H4 (cell line): ENCODE measurements at places on chromosomes 2 and 18.
A peak's percentile ranks its signal among the peaks of the same experiment; 100 is the strongest.

DNA sequence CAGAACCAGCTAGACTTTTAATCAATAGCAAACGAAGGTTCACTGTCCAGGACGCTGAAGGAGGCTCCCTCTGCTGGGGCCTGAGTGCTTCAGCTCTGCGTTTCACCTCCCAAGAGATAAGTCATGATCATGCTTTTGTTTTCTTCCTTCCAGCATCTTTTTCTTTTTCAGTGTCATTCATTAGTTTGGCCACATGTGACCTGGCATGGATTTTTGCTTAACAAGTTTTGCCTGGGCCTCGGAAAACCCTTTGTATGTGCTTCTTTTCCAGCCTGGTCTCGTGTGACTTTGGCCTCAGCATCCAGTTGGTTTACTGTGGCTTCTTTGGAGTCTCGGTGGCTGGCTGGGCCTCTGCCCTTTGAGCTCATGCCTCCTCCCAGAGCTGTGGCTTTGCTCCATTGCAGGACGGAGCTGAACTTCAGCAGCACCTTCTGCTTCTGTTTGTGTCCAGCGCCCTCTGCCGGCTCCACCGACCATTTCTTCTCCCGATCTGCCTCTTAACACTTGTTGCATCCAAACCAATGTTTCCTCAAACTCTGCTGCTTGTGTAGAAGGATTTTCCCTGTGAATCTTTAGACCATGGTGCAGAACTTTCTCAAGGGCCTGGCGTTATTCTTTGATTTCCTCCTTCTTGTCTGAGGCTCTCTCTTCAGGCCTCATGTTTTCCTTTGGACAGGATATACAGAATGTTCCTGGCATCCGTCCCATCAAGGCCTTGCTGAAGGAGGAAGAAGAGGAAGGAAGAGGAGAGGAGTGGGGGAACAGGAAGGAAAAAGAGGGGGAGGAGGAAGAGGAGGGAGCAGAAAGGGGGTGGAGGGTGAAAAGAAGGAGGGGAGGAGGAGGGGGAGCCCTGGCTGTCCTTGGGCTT lies 23.6 kb upstream of the HES6 start:
- peak; percentile 79 for DNase-seq

- DNase-seq: no peak
Observed at GRCh38 chr18:4193086-4193485, 262.0 kb downstream of the DLGAP1 start.

DNA sequence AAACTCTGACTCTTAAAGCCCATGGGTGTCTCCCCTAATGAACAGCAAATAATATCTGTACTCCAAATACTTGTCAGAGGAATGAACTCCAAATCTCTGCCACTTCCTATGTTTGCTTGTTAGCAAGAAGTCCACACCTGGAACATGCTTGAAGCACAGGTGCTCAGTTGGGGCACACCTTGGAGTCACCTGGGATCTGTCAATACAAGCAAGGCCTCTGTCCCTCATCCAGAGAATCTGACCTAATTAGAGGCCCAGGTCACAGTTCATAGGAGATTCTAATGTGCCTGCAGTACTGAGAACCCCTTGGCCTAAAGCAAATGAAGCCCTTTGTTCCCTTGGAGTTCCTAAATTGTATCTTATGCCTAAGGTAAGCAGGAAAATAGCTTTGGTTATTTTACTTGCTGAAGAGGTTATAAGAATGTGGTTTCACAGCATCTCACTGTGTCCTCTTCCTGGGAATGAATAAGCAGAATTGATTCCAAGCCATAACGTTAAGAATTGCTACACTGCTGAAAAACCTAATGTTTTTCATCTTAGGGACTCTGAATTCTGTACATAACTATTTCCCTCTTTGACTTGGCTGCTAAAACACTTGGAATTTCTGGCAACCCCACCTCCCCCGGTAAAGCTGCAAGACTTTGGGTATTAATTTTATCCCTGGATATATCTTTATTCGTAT lies 113.4 kb downstream of the PIEZO2 start:
- no peak for DNase-seq

GRCh38 chr18:44996261-44996660 lies 315.6 kb downstream of the SETBP1 start:
- no peak for DNase-seq

- DNase-seq: peak; percentile 27
Observed at GRCh38 chr2:168136392-168136977, 110.9 kb downstream of the STK39 start.

GRCh38 chr2:42558827-42559226 lies 9.6 kb upstream of the MTA3 start:
- DNase-seq: no peak

- no peak for DNase-seq
Observed at GRCh38 chr18:42782929-42783328, 332.6 kb downstream of the RIT2 start.

DNA sequence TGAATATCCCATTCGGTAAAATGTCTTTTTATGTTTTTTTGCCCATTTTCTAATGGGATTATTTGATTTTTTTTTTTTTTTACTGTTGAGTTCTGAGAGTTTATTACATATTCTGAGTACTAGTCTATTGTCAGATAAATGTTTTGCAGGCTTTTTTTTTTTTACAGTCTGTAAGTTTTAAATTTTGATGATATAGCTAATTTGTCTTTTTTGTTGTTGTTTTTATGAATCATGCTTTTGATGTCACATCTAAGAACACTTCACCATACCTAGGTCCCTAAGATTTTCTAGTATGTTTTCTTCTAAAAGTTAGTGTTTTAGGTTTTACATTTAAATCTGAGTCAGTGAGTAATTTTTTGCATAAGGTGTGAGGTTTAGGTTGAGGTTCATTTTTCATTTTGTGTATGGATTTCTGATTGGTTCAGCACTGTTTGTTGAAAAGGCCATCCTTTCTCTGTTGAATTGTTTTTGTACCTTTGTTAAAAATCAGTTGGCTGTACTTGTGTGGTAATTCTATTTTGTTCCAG lies 40.7 kb downstream of the PTPN4 start:
- DNase-seq: no peak

DNA sequence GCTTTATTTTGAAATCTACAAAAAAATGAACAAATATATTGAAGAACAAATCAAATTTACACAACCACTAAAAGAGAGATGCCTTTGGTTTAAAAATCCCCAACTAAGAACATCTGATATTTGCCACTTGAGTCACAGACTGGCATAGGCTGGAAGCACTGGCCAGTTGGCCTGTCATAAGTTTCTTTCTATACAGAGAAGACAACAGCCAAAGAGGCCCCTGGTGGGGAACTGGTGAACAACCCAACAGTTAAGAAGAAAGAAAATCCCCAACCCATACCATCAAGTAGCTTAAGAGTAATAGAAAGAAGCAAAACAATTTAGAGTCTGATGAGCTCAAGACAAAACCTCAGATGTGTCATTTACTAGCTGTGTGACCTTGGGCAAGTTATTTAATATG lies 45.5 kb downstream of the OSR1 start:
- DNase-seq: peak; percentile 5

- DNase-seq: no peak
Observed at GRCh38 chr2:114068438-114068837, 178.5 kb downstream of the ACTR3 start.

- DNase-seq: no peak
Observed at GRCh38 chr2:29166242-29167039, 51.2 kb downstream of the CLIP4 start.

DNA sequence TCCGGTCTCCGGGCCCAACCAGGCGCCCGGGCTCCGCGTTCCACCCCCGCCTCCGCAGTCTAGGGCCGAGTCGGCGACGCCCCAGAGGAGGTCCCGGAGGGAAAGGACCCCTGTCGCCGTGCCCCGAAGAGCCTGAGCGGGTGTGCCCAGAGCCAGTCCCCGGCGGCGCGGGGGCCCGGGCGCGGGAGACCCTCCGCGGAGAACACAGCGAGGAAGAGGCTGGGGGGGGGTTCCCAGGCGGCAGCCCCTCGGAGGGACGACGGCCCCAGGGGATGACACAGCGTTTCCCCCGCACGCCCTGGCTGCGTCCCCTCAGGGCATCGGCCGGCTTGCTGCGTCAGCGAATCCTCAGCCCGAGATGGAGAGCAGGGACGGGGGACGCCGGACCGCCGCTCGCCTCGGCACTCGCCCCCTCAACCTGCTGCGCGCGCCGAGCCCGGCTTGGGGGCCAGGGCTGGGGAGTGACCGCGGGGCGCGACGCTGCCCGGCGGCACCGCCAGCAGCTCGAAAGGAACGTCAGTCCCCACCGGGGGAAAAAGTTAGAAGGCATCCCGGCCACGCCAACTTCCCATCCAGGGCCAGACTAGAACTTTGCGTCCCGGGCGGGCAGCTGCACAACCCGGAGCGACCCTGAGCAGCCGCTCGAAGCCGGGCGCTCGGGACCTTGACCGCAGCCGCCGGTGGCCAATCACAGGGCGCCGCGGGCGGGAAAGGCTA lies 711 bp downstream of the SFXN5 start:
- no peak for DNase-seq

DNA sequence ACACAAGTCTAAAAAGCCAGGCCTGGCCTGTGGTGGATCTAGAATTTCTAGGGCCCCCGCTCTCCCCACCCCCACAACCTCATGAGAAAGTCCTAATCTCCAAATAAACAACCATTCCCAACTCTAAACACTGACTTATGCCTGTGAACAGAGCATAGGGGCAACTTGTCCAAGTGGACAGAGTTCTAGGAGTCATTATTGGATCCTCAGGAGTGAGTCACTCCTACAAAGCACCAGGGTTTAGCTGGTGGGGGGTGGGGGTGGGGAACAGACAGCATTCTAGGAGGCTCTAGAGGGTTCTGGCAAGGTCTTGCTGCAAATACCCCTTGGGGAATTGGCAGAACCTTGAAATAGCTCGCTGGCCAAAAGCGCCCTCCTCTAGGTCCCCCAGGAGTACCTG lies 83.3 kb downstream of the ZCCHC2 start:
- DNase-seq: peak; percentile 42

DNA sequence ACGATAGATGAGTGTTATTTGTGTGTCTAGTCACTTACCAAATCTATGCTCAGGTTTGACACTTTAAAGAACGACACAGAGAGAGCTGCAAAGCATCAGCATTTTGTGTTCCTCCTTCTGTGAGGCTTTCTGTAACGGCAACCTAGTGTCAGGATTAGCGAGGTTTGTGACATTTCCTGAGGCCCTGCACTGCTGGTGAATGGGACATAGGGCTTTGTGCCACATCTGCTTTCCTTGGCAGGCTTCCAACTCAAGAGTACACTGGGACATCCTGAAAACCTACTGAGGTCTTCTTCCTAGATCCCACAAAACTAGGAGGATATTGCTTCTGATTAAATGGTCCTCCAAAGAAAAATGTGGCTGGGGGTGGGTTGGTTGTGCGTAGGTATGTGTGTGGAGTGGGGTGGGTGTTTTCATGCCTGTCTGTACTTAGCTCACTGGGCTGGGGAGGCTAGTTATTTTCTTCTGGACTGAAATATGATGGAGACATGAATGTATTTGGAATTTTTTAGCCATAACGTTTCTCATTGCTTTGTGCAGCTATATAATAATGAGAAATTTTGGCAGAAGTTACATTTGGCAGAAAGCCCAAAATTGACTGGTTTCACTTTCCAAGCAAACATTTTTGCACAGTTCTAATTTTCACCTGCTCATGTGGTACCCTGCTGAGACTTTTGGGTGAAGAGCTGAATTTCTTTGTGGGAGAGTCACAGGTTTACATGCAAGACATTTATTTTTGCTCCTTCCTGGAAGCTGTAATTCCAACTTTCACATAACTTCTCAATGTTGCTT lies 308.4 kb downstream of the XIRP2 start:
- peak; percentile 20 for DNase-seq

DNA sequence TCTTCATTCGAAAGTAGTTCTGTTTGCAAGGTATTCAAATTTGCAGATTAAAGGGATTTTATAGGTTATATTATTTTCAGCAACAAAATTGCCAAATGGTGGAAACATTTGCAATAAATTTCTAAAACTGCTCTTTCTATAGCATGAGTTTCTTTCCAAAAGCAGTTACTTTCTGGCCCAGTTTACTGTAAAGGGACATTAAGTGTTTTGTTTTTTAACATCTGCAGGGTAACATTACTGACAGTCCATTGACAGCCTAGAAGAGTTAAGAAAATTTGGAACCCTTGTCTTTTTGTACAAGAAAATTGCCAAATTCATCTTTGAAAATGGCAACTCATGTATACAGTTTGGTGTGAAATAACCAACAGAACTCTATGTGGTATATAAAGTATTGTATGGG lies 375.1 kb downstream of the SETBP1 start:
- no peak for DNase-seq

DNA sequence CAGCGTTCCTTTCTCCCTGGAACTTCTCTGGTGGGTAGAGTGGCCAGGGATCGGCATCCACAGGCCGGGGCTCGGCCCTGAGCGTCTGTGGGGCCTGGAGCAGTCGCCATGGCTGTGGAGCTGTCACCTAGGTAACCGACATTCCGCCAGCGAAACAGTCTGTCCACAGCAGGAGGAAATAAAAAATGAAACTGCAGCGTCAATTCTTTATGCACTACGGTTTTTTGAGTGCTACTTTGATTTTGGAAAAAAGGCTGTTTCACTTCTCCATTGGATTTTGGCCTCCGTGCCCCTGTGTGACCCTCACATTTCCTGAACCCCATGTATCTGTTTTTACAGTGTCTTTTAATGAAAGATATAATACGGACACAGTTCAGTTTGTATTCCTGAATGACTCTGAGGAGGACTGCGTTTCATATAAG lies 163.4 kb downstream of the LDLRAD4 start:
- DNase-seq: no peak

- DNase-seq: no peak
Observed at GRCh38 chr2:26298286-26298637, 47.7 kb upstream of the SELENOI start.

GRCh38 chr2:20214566-20215182 lies 10.3 kb downstream of the SDC1 start:
- no peak for DNase-seq

GRCh38 chr18:28584731-28585130 lies 407.8 kb upstream of the CDH2 start:
- peak; percentile 86 for DNase-seq

DNA sequence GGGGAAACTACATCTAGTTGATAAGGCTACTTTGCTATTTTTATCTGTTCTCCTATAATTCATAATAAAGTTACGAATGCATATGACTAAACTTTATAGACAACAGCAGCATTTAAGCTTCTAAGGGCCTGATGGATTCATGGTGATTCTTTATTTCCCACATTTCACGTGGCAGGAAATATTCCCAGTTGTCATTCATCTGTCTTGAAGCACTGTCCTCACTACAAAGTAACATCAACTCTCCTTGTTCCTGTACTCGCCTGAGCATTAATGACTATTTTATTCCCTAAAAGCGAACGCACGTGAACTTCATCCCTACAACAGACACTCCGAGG lies 2.6 kb downstream of the SATB2 start:
- DNase-seq: no peak
